AG09309 (cell line): ENCODE measurements at places on chromosomes 16 and 17.

- no peak for DNase-seq
Measured at GRCh38 chr17:51706093-51706492, 445.7 kb downstream of the UTP18 start.

DNA sequence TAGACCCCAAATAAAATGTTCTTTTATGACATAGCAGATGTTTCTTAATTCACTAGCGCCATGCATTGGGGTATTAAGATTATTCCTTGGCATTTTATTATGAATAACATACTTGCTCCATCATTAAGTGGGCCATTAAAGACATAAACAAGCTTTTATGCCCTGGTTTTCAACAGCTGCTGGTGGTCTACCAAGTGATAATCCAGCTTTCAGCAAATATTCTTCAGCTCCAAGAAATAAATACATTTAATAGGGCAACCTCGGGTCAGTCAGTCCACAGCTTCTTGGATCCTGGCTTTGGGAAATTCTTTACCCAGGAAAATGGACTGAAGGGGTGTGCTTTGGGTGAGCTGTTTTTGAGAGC, 217.3 kb upstream of the IRX3 start:
- no peak for DNase-seq

GRCh38 chr17:6455321-6455705, 11.1 kb downstream of the PIMREG start:
- no peak for DNase-seq

DNA sequence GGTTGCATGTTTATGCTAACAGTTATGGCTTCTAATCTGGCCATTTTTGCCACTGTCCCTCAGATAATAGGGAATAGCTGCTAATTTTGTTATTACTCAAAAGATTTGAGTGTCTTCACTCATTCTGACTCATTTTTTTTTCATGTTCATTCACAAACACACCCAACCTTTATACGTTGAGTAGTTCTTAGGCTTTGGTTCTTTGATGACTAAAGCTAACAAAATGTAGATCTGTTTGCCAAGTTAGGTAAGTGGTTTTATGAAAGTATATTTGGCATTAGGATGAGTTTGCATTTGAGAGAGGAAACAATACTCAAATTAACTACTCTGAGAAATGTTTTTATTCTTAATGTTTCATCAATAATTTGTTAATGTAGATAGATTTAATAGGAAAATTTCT, 3.6 kb downstream of the MAP2K4 start:
- no peak for DNase-seq

DNA sequence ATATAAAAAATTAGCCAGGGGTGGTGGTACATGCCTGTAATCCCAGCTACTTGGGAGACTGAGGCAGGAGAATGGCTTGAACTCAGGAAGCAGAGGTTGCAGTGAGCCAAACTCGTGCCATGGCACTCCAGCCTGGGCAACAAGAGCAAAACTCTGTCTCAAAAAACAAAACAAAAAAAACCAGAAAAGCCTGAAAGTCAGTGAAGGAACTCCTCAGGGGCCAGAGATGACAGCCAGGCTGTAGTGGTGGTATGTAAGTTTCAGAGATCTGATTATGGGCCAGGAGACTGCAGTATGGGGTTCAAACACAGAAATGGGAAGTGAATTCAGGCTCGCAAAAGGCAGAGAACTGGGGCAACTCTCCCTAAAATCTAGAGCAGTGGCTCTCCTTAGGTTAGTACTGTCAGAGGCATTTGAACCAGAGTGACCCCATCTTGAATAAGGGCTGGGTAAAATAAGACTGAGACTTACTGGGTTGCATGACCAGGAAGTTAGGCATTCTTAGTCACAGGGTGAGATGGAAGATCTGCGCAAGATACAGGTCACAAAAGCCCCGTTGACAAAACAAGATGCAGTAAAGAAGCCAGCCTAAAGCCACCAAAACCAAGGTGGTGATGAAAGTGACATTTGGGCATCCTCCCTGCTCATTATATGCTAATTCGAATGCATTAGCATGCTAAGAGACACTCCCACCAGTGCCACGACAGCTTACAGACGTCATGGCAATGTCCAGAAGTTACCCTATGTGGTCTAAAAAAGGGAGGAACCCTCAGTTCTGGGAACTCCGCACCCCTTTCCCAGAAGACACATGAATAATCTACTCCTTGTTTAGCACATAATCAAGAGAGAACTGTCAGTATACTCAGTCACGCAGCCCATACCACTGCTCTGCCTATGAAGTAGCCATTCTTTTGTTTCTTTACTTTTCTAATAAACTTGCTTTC, 120.2 kb upstream of the XYLT1 start:
- peak; percentile 54 for DNase-seq

DNA sequence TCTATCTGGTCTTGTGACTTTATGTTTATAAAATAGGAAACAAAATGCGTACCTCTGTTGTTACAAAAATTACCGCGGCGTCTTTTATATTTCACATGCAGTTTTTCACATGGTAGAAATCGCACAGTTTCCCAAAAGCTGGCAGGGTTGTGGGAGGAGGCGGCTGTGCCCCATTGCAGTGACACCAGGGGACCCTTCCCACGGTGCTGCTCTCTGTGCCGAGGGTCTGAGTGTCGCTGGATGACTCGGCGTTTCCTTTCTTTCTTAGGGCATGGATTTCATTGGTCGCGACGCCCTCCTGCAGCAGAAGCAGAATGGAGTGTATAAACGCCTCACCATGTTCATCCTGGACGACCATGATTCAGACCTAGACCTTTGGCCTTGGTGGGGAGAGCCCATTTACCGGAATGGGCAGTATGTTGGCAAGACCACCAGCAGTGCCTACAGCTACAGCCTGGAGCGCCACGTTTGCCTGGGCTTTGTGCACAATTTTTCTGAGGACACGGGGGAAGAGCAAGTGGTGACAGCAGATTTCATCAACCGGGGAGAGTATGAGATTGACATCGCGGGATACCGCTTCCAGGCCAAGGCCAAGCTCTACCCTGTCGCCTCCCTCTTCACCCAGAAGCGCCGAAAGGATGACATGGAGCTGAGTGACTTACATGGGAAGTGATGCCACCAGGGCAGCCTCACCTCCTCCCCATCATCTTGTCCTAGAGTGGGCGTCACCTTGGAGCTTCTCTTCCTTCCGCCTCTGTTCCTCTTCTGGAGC, 17.2 kb upstream of the CLEC18C start:
- no peak for DNase-seq

- no peak for DNase-seq
Measured at GRCh38 chr16:11992008-11992584, 15.6 kb downstream of the SNX29 start.

GRCh38 chr17:8320990-8321389, 10.9 kb downstream of the ARHGEF15 start:
- DNase-seq, result no peak

DNA sequence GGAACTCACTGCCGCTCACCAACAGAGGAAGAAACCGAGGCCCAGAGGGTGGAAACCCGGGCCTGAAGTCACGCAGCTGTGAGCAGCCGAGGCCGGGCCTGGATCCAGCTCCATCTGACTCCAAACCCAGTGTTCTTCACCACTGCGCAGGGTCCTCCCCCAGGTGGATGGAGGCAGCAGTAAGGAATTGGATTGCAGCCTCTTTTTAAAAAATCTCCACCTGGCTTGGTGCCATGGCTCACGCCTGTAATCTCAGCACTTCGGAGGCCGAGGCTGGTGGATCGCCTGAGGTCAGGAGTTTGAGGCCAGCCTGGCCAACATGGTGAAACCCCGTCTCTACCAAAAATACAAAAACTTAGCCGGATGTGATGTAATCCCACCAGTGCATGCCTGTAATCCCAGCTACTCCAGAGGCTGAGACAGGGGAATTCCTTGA, 177.2 kb downstream of the FOXL1 start:
- DNase-seq, result no peak

DNA sequence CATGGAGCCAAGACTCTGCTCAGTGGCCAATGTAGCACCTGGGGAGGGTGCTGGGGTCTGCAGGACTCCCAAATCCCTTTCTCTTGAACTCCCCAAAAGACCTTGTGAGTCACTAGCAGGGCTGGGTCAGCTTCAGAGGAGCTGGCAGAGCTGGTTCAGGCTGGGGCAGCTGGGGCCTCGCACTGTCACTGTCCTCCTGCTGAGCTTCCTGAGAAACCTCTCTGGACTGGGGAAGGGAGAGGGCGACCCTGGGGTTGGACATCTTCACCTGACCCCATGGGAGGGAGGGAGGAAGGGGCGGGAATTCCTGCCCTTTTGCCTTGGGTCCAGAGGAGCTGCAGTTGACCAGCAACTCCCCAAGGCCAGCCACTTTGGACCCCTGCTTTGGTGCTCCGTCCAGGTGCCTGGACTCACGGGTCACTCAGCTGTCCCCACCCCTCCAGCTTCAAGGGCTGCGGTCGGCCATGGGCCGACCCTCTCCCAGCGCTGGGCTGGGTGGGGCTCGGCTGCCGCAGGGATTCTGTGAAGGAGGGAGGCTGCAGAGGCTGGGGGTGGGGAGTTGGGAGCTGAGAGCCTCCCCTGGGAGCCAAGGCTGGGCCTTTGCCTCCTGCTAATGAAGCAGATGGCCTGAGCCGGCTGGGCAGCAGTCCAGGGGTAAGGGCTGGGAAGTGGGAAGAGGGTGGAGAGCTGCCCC, 9.2 kb downstream of the FMNL1 start:
- DNase-seq, result no peak

GRCh38 chr16:29961479-29962343, at the start of gene TMEM219:
Gene TMEM219, plus strand, starts transcription at chr16:29962079. Its CDS starts 1,065 bp downstream, at chr16:29963144.
- peak; percentile 37 for DNase-seq

DNA sequence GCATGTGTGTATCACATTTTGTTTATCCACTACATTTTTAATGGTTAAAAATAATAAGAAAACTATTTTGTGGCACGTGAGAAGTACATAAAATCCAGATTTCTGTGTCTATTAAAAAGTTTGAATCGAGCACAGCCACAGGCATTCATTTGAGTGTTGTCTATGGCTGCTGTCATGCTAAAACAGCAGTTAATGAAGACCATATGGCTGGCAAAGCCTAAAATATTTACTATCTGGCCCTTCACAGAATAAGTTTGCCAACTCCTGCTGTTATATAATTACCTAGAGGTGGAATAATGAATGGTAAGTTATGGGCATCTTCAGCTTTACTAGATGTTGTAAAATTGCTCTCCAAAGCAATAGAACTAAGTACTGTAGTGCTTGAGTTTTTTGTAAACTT, 30.5 kb downstream of the TMEM98 start:
- peak; percentile 86 for DNase-seq

DNA sequence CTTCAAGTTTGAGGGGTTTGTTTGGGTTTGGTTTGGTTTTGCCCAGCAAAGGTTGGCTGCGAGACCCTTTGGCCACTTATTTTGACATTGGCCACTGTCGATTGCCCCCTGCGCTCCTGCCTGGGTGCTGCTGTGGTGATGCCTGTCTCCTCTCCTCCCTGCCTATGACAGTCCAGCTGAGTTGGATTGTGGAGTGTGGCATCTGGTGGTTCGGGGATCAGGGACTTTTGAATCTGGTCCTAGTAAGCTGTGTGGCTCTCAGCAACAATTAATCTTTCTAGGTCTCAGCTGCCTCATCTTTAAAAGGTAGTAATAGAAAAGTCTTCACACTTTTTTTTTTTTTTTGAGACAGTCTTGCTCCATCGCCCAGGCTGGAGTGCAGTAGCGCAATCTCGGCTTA, 27.1 kb downstream of the CDK5RAP3 start:
- DNase-seq, result no peak

DNA sequence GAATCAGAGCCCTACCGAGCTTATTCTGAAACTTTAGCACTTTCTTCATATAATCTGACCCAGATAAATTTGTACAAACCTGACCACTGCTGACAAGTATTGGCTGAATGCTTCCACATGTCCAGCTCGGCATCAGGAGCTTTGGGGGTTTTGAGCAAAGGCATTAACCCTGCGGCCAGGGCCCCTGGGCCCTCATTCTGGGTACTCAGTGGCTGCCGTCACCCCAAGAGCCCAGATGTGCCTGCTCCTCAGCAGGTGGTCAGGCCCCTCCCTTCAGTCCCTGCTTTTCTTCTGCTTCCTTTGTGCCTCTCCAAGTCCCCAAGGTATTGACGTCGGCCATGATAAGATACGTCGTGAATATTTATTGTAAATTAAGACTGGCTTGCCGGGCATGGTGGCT, 47.3 kb upstream of the CHMP6 start:
- no peak for DNase-seq

DNA sequence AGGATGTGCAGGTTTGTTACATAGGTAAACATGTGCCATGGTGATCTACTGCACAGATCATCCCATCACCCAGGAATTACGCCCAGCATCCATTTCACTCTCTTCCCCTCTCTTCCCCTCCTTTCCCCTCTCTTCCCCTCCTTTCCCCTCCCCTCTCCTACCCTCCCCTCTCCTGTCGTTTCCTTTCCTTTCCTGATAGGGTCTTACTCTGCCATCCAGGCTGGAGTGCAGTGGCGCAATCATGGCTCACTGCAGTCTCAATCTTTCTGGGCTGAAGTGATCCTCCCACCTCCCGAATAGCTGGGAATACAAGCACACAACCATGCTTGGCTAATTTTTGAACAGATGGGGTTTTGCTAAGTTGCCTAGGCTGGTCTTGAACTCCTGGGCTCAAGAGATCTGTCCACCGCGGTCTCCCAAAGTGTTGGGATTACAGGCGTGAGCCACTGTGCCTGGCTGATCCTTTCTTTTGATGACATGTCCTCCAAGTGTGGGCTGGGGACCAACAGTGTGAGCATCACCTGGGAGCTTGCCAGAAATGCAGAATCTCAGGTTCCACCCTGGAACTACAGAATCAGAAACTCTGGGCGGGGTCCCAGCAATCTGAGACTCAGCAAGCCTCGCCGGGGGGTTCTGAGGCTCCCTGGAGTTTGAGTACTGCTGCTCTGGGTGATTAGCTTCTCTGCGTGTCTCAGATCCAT, 10.8 kb downstream of the ATP2C2 start:
- DNase-seq, result no peak

GRCh38 chr17:42475835-42476234, 17.2 kb downstream of the ATP6V0A1 start:
- DNase-seq, result no peak

- no peak for DNase-seq
Measured at GRCh38 chr17:80894726-80895125, 96.9 kb upstream of the CHMP6 start.

DNA sequence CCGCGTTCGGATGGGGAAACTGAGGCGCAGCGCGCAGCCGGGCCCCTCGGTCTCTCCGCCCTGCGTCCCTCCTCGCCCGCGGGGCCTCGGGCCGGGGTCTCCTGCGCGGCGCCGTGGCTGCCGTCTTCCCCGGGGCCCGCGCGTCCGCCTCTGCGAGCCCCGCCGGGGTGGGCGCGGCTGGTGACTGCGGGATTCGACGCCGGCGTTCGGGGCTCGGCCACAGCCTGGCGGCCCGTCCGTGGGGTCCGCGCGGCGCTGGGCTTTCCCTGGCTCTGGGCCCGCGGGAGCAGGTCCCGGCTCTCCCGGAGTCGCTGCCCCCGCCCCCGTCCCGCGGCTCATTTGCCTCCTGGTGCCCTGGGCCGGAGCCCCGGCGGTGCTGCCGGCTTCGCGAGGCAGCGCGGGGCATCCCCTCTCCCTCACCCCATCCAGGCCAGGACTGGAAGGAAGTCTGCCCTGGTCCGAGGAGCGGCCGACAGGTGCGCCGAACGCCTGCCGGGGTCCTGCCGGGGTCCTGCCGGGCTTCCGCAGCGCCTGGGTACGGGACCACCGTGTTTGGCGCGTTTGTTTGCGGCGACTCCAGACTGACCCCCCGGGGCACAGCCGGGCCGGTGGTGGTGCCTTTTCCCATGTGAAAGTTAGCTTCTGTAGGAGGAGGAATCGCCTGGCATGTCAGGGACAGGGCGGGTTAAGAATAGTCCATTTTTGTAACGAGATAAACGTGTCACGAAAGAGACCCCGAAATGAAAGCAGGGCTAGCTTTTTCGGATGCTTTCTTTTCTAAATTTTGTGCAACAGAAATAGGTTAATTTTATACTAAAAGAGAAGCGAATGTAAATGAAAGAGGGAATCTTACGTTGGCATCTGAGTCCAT, 671 bp downstream of the CHMP6 start:
- DNase-seq, result no peak

GRCh38 chr17:27233776-27234175, 60.1 kb upstream of the WSB1 start:
- DNase-seq, result no peak

GRCh38 chr17:37338847-37339246, 36.9 kb upstream of the C17orf78 start:
- DNase-seq, result no peak
